NCI-H524 (cell line): ENCODE measurements at places on chromosomes 4 and X.
A peak's percentile ranks its signal among the peaks of the same experiment; 100 is the strongest.

- no peak for DNase-seq
Observed at GRCh38 chrX:369563-370101, 17.1 kb downstream of the PPP2R3B start.

DNA sequence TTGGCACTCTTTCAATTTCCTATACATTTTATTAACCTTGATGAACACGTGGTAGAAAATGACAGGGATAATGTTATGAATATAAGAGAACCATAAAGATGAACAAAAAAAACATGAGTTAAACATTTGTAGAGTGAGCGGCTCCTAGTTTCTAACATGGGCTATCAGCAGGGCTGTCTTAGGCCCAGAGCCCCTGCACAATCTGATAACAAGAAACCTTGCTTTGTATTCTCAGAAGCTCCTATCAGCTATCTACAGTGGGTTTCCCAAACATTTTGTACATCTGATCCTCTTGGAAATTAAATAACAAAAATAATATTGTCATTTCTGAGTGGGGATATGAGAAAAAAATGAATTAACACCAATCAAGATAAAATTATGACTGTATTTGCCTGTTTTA, 10.6 kb upstream of the RBPJ start:
- no peak for DNase-seq

GRCh38 chrX:2483398-2484060, 17.2 kb downstream of the DHRSX start:
- no peak for DNase-seq

DNA sequence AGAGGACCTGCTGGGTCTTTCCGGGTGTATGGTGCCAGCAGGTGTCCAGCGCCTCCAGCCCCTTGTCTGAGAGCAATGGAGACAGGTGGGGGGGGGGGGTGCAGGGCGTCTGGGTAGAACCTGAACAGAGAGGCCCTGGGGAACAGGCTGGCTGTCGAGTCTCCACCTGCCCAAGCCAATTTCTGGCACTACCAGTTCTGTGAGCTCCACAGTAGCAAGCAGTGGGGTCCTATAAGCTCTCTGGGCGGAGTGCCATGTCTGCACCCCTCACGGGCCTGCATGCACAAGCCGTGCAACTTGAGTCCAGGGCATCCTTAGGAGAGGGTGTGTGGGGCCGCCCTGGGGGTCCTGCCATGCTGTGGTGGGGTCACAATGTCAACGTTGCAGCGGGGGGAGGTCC, 10.1 kb upstream of the FGFR3 start:
- no peak for DNase-seq

DNA sequence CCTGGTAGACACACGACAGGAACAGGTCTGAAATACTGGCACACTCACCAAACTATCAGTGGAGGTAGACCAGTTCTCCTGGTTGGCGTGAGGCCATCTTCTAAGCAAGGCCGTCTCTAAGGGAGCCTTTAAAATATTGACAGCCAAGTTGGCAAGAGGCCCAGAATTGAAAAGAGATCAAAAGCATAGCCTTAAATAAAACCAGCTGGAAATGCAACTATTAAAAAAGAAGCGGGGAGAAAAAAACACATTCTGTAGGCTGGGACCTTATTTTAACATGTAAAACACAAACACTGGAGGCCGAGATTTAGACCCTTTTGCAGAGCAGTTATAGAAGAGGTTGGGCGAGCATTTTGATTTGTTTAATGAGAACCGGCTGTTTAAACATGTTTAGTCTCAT, 233.0 kb upstream of the CLNK start:
- DNase-seq: no peak

- no peak for DNase-seq
Observed at GRCh38 chr4:38003102-38003501, 42.9 kb downstream of the PTTG2 start.

DNA sequence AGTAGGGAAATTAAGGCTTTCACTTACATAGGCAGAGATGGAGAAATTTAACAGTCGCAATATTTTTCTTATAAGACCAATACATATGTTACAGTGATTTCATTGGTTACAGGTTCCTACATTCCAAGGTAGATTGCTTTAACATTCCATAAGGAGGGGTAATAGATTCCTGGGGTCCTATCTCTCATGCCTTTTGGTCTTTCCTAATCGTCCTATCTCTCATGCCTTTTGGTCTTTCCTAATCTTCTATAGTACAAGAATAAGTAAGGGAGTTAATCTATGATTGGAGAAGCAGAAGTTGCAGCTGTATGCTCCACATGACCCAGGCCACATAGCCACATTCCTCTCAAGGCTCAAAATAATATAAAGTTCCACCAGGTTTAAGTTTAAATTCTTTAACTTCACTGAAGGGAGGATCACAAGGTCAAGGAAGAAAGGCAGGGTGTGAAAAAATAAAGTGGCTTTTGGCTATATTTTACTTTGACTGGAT, 285.0 kb upstream of the BOD1L1 start:
- no peak for DNase-seq

- peak; percentile 91 for DNase-seq
Observed at GRCh38 chr4:71231129-71232055, 107.4 kb upstream of the SLC4A4 start.

DNA sequence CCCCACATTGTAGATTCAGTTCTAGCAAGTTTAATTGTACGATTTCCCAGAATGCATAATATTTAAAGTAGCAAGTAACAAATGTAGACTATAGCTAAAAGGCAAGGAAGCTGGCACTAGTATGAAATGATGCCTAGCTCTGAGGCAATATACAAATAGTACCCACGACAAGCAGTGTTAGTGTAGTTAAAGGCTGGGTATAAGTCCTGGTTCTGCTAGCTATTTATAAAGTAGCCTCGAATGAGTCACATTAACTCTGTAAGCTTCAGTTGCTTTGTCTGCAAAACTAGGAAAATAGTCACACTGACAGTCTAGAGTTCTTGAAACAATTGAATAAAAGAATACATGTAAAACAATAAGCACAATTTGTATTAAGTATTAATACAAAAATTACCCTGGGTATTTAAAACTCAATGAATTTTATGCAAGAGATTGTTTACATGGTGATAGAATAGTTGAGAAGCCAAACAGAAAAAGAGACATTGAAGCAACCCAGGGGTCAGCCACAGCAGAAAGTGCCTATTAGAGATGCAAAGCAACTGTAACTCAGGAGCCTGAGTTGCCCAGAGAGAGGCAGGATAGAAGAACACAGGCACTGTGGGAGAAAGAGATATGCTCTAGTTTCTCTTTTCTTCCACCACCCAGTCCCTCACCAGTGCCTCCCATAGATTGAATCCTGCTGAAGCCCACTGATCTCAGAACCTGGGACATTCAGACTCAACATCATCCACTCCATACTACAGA, 949.0 kb downstream of the C4orf33 start:
- DNase-seq: no peak

DNA sequence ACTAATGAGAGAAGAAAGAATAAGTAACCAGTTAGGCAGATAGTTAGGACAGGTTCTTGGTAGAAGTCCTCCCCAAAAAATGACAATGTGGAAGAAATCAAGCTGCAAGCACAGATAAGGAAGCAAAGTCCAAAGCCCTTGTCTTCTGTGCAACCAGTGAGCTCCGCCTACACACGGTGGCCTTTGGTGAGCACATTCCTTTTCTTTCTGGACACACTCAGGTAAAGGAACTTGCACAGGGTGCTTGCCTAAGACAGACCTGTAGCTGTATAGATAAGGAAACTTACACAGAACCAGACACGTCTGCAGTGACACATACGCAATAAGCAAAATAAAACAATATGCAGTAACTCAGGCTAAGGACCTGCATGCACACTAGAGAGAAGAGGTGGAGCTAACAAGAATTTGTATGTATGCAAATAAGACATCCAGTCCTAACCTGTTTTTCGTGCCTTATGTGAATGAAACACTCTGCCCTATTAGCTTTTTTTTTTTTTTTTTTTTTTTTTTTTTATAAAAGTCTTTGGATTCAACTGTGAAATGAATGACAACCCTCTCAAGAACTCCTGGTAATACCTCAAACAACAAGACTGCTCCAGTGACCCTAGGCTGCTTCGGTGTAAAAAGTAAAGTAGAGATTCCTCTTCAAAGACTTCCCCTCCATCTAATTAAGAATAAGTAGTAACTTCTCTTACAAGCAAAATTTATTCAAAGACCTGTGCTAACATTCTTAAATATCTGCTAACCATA, 48.8 kb downstream of the UGT2B10 start:
- no peak for DNase-seq

- DNase-seq: no peak
Observed at GRCh38 chrX:130299279-130300009, 30.7 kb upstream of the ZNF280C start.

DNA sequence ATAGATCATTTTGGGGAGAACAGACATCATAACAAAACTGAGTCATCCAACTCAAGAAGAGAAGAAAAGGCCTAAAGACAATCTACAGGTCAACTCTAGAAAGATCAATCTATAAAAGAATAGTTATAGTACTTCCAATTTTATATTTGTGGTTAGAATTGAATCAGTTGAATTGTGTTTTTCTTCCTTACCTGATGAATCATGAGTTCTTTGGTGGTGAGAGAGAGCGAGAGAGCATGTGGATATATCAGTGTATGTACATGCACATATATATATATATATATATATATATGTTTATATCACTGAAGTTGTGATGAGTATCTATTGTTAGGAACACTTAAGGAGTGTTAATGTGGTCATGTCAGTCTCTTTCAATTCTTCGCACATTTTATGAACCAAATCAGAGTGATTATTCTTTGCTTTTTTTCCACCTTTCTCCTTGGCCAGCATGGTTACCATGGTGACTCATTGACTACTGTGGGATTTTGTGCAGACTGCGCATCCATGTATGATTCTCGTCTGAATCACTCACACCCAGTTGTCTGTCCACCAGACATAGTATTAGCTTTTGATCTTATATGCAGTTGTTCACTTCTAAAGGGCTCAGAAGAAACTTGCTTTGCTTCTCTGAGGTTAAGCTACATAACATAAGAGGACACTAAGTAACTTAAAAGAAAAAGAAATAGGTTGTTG, 90.4 kb upstream of the RAB40AL start:
- DNase-seq: no peak

DNA sequence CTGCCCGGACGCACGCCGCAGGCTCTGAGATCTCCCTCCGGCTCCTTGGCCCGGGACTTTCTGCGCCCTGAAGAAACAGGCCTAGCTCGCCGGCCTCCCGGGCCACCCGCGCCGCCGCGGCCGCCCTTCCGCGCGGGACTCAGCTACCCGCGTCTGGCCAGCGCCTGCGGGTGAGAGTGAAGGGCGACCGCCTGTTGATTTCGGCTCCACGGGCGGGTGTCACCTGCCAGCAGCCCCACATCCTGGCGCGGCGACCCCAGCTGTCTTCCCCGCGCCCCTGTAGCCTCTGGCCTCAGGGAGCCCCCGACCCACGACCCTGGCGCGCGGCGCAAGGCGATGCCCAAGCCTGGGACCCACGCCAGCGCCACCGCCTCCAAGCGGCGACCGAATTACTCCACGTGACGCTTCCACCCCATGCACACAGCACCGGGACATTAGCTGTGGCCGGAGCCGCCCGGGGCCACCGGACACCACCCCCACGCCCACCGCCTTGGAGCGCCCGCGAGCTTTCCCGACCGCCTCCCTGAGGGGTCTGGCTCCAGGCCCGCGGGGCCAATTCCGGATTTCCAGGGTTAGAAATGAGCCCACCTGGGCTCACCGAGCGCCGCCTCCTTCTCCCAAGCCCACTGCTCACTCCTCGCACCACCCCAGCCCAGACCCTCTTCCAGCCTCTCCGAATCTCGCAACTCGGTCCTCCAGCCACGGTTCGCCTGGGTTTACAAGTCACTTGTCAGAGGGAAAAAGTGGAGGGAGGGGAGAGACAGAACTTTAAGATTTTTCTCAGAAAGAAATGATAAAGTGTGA, 10.2 kb downstream of the ARX start:
- no peak for DNase-seq

DNA sequence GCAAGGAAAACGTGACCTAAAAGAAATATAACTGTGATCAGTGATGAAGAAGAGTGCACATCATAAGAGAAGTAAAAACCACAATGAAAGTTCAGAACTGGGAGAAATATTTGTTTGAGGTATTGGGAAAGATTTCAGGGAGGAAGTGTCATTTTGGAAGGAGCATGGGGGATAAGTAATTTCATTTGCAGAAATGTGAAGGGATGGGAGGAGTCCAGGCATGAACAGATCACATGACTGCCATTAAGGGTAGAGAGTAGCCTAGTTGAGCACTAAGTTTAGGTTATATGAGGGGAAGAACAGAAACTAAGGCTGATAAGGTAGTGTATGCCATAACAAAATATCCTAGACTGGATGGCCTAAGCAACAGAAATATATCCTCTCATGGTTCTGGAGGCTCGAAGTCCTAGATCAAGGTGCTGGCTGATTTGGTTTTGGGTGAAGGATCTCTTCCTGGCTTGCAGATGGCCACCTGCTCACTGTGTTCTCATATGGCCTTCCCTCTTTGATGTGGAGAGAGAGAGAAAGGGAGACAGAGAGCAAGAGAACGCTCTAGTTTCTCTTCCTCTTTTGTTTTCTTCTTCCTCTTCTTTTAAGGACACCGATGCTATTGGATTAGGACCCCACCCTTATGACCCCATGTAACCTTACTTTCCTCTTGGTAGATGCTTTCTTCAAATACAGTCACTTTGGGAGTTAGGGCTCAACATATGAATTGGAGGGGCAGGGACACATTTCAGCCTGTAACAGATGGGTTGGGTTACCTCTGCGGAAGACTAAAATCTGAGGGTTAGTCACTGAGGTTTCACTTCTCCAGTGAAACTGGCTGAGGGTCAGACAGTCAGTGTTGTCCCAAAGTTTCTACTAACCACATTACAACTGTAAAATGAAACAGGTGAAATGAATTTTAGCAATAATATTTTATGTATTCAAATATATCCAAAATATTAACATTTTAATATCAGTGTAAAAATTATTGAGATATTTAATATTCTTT, 77.9 kb downstream of the EGF start:
- DNase-seq: no peak

- no peak for DNase-seq
Observed at GRCh38 chrX:37652589-37653231, 32.9 kb upstream of the XK start.

GRCh38 chr4:1376841-1377605, 29.2 kb downstream of the NKX1-1 start:
- no peak for DNase-seq

GRCh38 chr4:13966231-13967195, 339.0 kb upstream of the BOD1L1 start:
- DNase-seq: no peak

GRCh38 chrX:77788050-77788449, 2.0 kb upstream of the ATRX start:
- DNase-seq: no peak

DNA sequence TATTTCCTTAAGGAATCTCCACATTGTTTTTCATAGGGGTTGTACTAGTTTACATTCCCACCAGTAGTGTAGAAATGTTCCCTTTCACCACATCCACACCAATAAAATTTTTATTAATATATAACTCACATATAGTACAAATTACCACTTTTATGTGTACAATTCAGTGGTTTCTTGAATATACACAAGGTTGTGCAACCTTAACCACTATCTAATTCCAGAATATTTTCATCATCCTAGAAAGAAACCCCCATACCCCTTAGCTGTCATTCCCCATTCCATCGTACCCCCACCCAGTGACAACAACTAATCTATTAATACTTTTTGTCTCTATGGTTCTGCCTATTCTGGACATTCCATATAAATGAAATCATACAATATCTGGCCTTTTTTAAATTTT, 108.3 kb upstream of the USP9X start:
- no peak for DNase-seq

- peak; percentile 73 for DNase-seq
Observed at GRCh38 chr4:83334425-83335241, at the start of gene HPSE. Gene HPSE (minus strand): TSS chr4:83334848. CDS start chr4:83334782, 66 bp downstream.

GRCh38 chrX:68732906-68733493, 85.5 kb downstream of the STARD8 start:
- DNase-seq: peak; percentile 41
